ENCODE measurements at places on chromosomes 12 and 14. TPM values are rescaled to one million over a fixed set of nuclear protein-coding genes. Genes with fewer than 3 reads are reported as not detected.
A peak's percentile ranks its signal among the peaks of the same experiment; 100 is the strongest.

DNA sequence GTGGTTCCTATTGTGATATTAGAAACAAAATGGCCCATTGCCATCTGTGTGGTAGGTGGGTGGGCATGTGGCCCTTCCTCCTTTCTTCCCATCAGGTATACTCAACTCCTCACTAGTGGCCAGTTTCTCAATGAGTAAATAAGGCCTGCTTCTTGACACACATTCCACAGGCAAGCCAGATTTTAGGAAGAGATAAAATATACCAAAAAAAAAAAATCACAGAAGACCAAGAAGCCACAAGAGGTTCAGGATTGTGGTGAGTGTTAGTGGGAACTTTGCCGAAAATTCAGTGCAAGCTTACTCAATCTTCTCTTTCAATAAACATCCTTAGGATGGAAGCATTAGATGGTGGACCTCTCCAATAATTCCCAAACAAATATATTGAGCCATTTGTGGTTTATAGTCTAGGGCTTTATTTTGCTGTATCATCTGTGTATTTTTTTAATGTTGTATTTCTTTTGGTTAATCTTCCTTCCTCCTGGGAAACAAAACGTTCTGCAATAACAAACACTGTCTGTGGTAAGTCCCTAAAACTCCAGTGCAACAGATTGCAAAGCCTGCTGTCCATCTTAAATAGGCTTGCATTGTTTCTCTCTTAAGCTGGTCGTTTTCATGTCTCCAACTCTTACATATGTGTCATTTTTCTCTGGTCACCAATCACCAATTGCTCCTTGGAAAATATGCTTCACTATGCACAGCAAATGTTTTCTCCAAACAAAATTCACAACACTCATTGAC is 289.9 kb upstream of the KITLG start:
- peaks cover 10% of the 10 kb centered on the region for H3K4me1 ChIP-seq
- no peak overlapping the region for H3K27ac ChIP-seq
- DNase-seq: no peak
- no peaks in the 10 kb centered on the region for H3K36me3 ChIP-seq

- H3K4me3 ChIP-seq: no peak overlapping the region
- H3K27ac ChIP-seq: no peak overlapping the region
- H3K36me3 ChIP-seq: no peaks in the 10 kb centered on the region
- no peaks in the 10 kb centered on the region for H3K27me3 ChIP-seq
Observed at GRCh38 chr14:40987481-40987880, 619.2 kb upstream of the LRFN5 start.

Gene RPL10L
- polyA plus RNA-seq: not detected

DNA sequence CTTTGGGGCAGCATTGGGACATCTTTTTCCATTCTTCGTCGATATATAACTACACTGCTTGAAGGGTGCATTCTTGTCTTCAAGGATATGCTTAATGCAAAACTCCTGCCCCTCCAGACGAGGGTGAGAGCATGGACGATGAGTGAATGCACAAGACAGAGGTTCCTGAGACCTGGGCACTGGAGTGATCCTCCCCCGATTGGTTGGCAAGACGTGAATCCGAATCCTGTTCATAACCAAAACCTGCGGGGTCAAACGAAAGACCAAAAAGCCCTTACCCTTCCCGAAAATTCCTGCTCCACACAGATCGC is 684 bp downstream of the KANSL2 start:
- no peaks in the 10 kb centered on the region for H3K27me3 ChIP-seq
- DNase-seq: no peak
- peaks cover 24% of the 10 kb centered on the region for H3K36me3 ChIP-seq
- peak overlapping the region; percentile 97 for H3K27ac ChIP-seq
- H3K4me1 ChIP-seq: peaks cover 24% of the 10 kb centered on the region

GRCh38 chr14:96221109-96221650 is 16.5 kb downstream of the BDKRB2 start:
- no peak overlapping the region for H3K4me3 ChIP-seq
- no peaks in the 10 kb centered on the region for H3K36me3 ChIP-seq
- no peak for DNase-seq

Gene C3AR1
- 0.57 TPM for polyA plus RNA-seq

Gene PRB4
- polyA plus RNA-seq: not detected

DNA sequence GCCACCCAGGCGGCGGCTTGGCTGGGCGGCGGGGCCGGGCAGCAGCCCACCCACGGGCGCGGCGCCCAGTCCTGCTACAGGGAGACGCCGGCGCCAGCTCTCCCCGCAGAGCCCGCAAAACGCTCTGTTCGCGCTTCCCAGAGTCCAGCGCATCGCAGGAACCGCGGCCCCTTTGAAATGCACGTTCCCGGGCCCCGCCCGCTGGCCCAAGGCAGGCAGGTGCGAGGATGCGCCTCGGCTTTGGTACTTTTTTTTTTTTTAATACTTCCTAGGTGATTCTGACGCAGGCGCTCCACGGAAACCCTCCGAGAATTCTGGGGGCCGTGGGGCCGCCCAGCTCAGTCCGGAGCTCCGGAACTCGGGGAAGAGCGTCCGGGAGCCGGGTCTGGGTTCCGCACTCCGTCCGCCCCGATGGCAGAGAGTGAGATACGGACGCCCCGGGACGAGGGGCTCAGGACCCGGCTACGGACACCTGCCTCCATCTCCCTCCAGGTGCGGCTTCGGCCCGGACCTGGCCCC is 483 bp downstream of the POC1B start:
- no peaks in the 10 kb centered on the region for H3K27me3 ChIP-seq
- H3K36me3 ChIP-seq: no peaks in the 10 kb centered on the region
- H3K27ac ChIP-seq: peak overlapping the region; percentile 84
- no peak for DNase-seq
- peaks cover 18% of the 10 kb centered on the region for H3K4me1 ChIP-seq

All from keratinocyte (primary cell).